IMR-90 (cell line): ENCODE measurements at places on chromosomes 7 and 10. TPM values are rescaled to one million over a fixed set of nuclear protein-coding genes. Genes with fewer than 3 reads are reported as not detected.
A peak's percentile ranks its signal among the peaks of the same experiment; 100 is the strongest.

- peaks cover 5% of the 10 kb centered on the region for H3K4me1 ChIP-seq
- no peaks in the 10 kb centered on the region for H3K36me3 ChIP-seq
- H3K4me3 ChIP-seq = no peak overlapping the region
- H3K27ac ChIP-seq = no peak overlapping the region
Observed at GRCh38 chr7:78020874-78021249, 222.3 kb downstream of the PHTF2 start.

DNA sequence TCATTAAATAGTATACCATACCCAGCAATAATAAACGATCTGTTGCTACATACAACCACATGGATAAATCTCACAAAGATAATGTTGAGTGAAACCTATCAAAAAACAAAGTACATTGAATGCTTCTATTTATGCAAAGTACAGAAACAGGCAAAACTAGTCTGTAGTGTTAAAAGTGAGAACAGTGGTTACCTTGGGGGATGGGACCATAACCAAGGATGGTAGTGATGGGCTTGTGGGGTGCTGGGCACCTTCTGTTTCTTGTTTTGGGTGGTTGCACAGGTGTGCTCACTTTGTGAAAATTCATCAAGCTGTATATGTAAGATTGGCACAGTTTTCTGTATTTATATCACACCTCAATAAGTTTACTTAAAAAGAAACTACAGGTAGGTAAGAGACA is 105.7 kb downstream of the ATE1 start:
- no peak overlapping the region for H3K4me3 ChIP-seq
- H3K27ac ChIP-seq = no peak overlapping the region
- H3K27me3 ChIP-seq = no peaks in the 10 kb centered on the region
- no peaks in the 10 kb centered on the region; the same call in 1 of the 2 replicates for H3K4me1 ChIP-seq
- H3K36me3 ChIP-seq = no peaks in the 10 kb centered on the region

GRCh38 chr10:103147645-103148044 is 45.4 kb downstream of the NT5C2 start:
- peaks cover 15% of the 10 kb centered on the region for H3K4me1 ChIP-seq
- H3K4me3 ChIP-seq = no peak overlapping the region
- H3K27ac ChIP-seq = no peak overlapping the region
- no peak for DNase-seq
- H3K36me3 ChIP-seq = peaks cover 4% of the 10 kb centered on the region

GRCh38 chr7:129829737-129830631 is 122.8 kb downstream of the UBE2H start:
- no peak overlapping the region for H3K4me3 ChIP-seq
- H3K36me3 ChIP-seq = peaks cover 23% of the 10 kb centered on the region
- H3K4me1 ChIP-seq = peaks cover 21% of the 10 kb centered on the region
- peak overlapping the region; percentile 74 for H3K27ac ChIP-seq
- no peaks in the 10 kb centered on the region for H3K27me3 ChIP-seq
- peak; percentile 81 for DNase-seq

The CYP2E1 gene
- polyA plus RNA-seq = 1.1 and 1.7 TPM in 2 replicates
